ENCODE measurements at places on chromosomes 6 and 20. TPM values are rescaled to one million over a fixed set of nuclear protein-coding genes. Genes with fewer than 3 reads are reported as not detected.

- no peaks in the 10 kb centered on the region for H3K4me1 ChIP-seq
- DNase-seq, result no peak
Measured at GRCh38 chr20:9629831-9630230, 115.4 kb downstream of the LAMP5 start.

DNA sequence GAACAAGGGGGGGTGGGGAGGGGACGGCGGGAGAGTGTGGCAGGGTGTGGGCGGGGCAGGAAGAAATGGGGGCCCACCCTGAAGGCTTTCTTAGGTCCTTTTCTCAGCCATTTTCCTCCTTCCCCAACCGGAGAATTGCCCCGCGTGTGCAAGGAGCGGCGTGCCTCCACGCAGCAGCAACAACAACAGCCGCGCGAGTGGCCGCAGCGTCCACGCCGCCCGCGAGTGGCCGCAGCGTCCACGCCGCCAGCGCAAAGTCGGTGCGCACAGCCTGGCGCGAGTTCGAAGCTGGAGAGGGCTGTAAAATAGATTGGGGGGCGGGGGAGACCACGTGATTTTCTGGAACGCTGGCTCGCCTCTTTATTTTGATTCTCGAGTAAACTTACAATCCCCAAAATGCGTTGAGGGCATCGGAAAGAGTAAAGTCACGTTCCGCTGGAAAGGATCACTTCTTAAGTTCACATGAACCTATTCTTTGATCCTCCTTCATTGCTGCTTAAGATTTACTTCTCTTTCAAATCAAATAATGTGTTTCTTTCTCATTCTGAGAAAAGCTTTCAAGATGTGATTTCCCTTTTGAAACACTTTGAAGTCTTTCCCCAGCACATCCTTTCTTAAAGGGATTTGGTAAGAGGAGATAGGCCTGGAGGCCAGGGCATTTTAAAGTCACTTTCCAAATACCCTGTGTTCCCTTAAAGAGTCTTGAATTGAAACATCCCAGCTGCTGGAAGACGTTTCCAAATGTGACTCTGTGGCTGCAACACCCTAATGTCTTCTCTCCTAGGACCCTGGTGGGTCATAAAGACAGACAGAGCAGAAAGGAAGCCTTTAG is 66.7 kb upstream of the ZNF217 start:
- H3K27me3 ChIP-seq, result no peaks in the 10 kb centered on the region
- H3K36me3 ChIP-seq, result no peaks in the 10 kb centered on the region
- peaks cover 71% of the 10 kb centered on the region for H3K4me1 ChIP-seq
- peak overlapping the region; percentile 75 for H3K4me3 ChIP-seq
- peak overlapping the region; percentile 87 for H3K27ac ChIP-seq

DNA sequence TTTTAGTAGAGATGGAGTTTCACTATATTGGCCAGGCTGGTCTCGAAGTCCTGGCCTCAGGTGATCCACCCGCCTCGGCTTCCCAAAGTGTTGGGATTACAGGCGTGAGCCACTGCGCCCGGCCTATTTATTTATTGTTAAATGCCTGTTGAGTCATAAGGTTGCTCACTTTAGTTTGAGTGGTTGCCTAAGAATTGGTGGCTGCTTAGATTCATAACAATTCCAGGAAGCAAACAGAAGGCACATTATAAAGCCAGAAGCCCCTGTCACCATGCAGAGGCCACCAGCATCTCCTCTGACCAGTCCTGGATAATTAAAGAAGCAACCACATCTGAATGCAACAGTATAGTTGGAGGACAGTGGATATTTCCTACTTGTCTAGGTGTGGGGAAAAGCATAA is 24.0 kb upstream of the ARMH2 start:
- H3K36me3 ChIP-seq, result peaks cover 49% of the 10 kb centered on the region
- H3K4me1 ChIP-seq, result peaks cover 6% of the 10 kb centered on the region
- no peak overlapping the region for H3K27ac ChIP-seq
- no peak overlapping the region for H3K4me3 ChIP-seq
- DNase-seq, result no peak

- H3K27me3 ChIP-seq, result no peaks in the 10 kb centered on the region
- no peak for DNase-seq
- H3K27ac ChIP-seq, result no peak overlapping the region
- no peaks in the 10 kb centered on the region for H3K4me1 ChIP-seq
- H3K4me3 ChIP-seq, result no peak overlapping the region
- no peaks in the 10 kb centered on the region for H3K36me3 ChIP-seq
Measured at GRCh38 chr6:153966001-153966400, 73.0 kb upstream of the OPRM1 start.

DNA sequence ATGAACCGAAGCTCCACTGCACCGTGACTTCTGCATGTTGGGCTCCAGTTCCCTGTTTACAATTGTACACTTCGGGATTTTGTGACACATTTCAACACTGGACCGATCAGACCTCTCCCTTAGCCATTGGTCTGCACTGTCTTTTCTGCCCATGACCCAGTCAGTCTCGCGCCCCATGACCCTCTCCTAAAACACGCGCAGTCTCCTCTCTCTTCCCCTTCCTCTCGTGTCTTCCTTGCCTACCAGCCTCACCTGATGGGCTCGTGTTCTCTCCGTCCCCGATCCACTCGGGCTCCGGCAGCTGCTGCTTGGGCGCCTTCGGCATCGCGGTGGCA is 535 bp upstream of the ABCF1 start:
- peak overlapping the region; percentile 98 for H3K4me3 ChIP-seq
- H3K27ac ChIP-seq, result peak overlapping the region; percentile 98
- H3K27me3 ChIP-seq, result no peaks in the 10 kb centered on the region
- H3K36me3 ChIP-seq, result peaks cover 17% of the 10 kb centered on the region
- no peak for DNase-seq
- peaks cover 62% of the 10 kb centered on the region for H3K4me1 ChIP-seq

- H3K4me1 ChIP-seq, result no peaks in the 10 kb centered on the region
- H3K27me3 ChIP-seq, result no peaks in the 10 kb centered on the region
- peaks cover 29% of the 10 kb centered on the region for H3K36me3 ChIP-seq
- no peak overlapping the region for H3K27ac ChIP-seq
- H3K4me3 ChIP-seq, result no peak overlapping the region
Measured at GRCh38 chr6:7178280-7178679, 70.5 kb downstream of the RREB1 start.

DNA sequence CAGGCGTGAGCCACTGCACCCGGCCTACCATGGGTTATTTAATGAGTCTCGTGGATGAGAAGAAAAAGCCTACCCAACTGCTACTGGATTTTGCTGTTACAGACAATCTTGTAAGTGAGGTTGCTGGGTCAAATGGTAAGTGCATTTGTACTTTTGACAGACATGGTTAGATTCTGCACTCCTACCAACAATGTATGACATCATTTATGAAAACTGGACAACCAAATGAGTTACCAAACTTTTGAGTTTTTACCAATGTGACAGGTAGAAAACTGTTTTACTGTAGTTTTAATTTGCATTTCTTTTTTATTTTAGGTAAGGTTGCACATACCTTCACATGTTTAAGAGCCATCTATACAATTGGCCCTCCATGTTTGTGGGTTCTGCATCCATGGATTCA is 48.2 kb downstream of the PDSS2 start:
- H3K4me3 ChIP-seq, result no peak overlapping the region
- H3K27ac ChIP-seq, result no peak overlapping the region
- no peaks in the 10 kb centered on the region for H3K36me3 ChIP-seq
- no peaks in the 10 kb centered on the region for H3K27me3 ChIP-seq
- H3K4me1 ChIP-seq, result no peaks in the 10 kb centered on the region

DNA sequence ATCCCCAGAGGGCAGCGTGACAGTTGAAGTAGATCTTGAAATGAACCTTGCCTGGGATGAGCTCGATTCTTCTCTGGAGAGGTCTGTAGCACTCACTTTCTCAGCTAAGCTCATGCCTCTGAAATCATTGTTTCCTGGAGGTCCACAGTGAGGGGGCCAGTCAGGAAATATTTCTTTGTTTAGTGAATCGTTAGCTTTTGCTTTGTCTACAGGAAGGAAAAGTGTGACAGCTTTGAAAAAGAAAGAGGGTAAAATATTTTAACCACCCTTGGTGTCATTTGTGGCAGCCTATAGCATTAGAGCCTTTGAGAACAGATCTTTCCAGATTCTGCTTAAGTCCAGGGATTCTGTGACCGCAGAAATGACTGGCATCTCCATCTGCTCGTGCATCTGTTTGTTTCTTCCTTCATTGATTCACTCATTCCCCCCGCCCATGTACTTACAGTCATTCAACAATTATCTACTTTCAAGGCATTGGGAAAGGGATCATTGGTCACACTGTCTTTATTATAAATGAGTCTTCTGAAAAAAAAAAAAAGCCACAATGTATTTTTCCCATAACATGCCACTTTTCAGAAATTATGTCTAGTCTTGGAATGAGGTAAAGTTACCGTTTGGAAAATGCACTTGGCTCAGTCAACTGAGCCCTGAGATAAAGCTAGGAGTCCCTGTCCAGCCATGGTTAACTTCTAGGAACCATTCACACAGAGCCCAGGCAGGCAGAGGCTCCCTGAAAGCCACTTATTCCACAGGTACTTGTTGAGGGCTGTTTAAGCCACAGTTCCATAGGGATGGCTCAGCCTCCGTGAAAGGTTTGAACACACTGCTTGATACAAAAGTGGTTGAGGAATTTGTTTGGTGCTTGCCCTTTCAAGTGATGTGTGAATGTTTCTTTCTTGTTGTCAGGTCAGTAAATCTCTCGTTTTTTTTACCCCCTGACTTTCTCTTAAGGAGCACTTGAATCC is 86.0 kb downstream of the TIAM2 start:
- H3K36me3 ChIP-seq, result peaks cover 6% of the 10 kb centered on the region
- no peak overlapping the region for H3K4me3 ChIP-seq
- DNase-seq, result no peak
- H3K27me3 ChIP-seq, result peaks cover 2% of the 10 kb centered on the region
- peaks cover 43% of the 10 kb centered on the region for H3K4me1 ChIP-seq
- peak overlapping the region; percentile 34 for H3K27ac ChIP-seq

DNA sequence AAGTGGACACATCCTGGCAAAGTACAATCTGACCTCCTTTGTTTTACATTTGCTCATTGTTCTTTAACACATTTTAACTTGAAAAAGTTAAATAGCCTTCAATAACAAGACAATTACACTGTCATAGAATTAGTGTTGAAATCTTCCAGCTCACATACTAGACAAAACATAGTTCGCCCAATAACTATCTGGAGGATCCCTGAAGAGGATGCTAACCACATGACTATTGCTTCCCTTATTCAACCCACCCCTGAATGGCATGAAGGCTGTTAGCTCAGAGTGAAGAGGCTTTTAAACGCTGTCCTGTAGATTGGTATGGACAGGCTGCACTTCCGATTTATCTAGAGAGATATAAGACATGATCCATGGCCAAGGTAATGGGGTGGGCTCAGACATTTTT is 15.0 kb upstream of the DSE start:
- H3K4me3 ChIP-seq, result no peak overlapping the region
- DNase-seq, result no peak
- no peak overlapping the region for H3K27ac ChIP-seq
- peaks cover 3% of the 10 kb centered on the region for H3K27me3 ChIP-seq
- peaks cover 2% of the 10 kb centered on the region for H3K36me3 ChIP-seq

DNA sequence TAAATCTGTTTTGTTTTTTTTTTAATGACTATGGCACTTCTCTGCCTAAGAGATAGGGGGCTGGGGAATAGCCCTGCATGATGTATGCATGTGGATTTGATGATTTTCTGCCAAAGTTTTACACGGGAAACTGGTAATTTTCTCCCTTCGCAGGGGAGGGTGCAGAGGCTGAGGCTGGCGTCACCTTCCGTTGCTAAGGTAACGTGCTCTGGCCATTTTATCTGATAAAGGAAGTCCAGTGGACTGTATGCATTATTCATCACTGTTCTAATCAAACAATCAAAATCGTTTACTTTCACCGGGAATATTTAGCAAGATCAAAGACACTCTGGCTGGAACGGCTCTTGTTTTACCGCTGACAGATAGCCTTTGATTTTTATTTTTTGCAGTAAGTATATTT is 789 bp downstream of the PHACTR1 start:
- H3K36me3 ChIP-seq, result no peaks in the 10 kb centered on the region
- peaks cover 5% of the 10 kb centered on the region for H3K27me3 ChIP-seq
- H3K4me3 ChIP-seq, result no peak overlapping the region
- no peak for DNase-seq
- no peak overlapping the region for H3K27ac ChIP-seq

- H3K36me3 ChIP-seq, result peaks cover 18% of the 10 kb centered on the region
- no peaks in the 10 kb centered on the region for H3K27me3 ChIP-seq
- peaks cover 13% of the 10 kb centered on the region for H3K4me1 ChIP-seq
- H3K27ac ChIP-seq, result peak overlapping the region; percentile 3
- no peak overlapping the region for H3K4me3 ChIP-seq
Measured at GRCh38 chr6:41997456-41997855, 52.9 kb upstream of the TAF8 start.

DNA sequence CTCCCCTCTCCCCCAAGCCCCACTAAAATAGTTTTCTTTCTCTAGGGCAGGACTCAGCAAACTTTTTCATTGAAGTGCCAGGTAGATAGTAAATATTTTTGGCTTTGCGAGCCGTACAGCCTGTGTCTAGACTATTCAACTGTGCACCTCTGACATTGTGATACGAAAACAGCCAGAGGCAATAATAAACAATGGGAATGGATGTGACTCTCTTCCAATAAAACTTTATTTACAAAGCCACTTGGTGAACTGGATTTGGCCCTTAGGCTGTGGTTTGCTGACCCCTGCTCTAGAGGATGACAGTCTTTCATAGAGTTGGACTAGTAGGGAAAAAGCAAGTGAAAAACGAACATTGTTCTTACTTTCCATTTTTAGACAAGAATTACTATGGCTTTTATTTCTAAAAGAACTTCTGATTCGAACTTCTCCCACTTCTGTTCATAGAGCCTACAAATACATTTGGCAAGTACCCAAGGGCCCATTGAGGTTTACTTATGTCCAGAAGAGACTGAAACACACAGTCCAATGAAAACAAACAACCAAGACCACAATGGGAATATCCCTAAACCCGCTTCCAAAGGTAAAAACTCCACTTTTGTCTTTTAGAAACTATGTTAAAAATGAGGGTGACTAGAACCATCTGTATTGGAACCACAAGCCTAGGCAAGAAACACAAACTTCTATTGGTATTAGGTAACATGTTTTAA is 46.4 kb upstream of the CDKAL1 start:
- no peaks in the 10 kb centered on the region for H3K27me3 ChIP-seq
- no peak overlapping the region for H3K27ac ChIP-seq
- peaks cover 5% of the 10 kb centered on the region for H3K4me1 ChIP-seq
- H3K36me3 ChIP-seq, result peaks cover 55% of the 10 kb centered on the region

GRCh38 chr6:125002406-125002741 is 40.1 kb downstream of the RNF217 start:
- H3K4me3 ChIP-seq, result no peak overlapping the region
- H3K27me3 ChIP-seq, result no peaks in the 10 kb centered on the region
- H3K4me1 ChIP-seq, result no peaks in the 10 kb centered on the region
- H3K36me3 ChIP-seq, result no peaks in the 10 kb centered on the region
- no peak for DNase-seq

DNA sequence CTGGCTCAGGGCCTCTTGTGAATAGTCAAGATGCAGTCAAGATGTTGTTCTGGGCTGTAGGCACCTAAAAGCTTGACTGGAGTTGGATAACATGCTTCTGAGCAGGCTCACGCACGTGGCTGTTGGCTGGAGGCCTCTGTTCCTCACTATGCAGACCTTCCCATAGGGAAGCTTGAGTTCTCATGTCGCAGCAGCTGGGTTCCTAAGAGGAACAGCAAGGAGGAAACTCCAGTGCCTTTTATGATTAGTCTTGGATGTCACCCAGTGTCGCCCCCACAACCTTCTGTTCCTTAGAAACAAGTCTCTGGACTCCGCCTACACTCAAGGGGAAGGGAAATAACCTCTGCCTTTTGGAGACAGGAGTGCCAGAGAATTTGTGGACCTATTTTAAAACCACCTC is 210.7 kb downstream of the BCAS1 start:
- peaks cover 27% of the 10 kb centered on the region for H3K4me1 ChIP-seq
- no peaks in the 10 kb centered on the region for H3K36me3 ChIP-seq
- H3K4me3 ChIP-seq, result no peak overlapping the region

Gene HAO1
- total RNA-seq, result not detected

Gene TMEM200A
- total RNA-seq, result 0.69 TPM

Gene PSORS1C1
- total RNA-seq, result 0.26 TPM

Gene CLPSL1
- not detected for total RNA-seq

Gene RIOK1
- total RNA-seq, result 61.4 TPM

Gene MAS1
- not detected for total RNA-seq

Data from activated T-helper 1 cell treated with anti-CD3 and anti-CD28 coated beads, Interleukin-12 subunit alpha, Interleukin-12 subunit beta, Interleukin-2, Interleukin-4 antibody, amounts not matched to agents 30 ng/mL and 10 ng/mL and 1 ng/mL, durations not matched to agents 14 hours and 24 hours and 36 hours (primary cell).